AG10803 (cell line): ENCODE measurements at places on chromosomes 11 and 22.

DNA sequence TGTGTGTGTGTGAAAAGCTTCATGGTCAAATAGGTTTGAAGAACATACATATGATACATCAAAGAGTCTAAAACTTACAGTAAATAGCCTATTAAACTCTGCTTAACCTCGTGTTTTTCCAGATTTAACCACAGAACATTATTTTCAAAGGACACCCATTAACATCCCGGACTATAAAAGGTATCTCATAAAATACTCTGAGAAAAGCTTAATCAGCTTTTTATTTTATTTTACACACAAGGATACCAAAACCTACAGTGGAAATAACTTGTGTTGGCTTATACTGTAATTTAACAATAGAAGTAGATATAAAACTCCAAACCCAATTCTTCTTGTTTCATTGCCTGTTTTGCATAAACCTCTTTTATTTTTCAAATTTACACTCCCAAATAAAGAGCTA is 49.8 kb upstream of the CHRNA10 start:
- no peak for DNase-seq

GRCh38 chr11:120029321-120029720 is 108.6 kb downstream of the TRIM29 start:
- no peak for DNase-seq

- no peak for DNase-seq
Observed at GRCh38 chr22:47060718-47061117, 298.3 kb downstream of the TBC1D22A start.

- DNase-seq = no peak
Observed at GRCh38 chr11:62513626-62514025, 33.0 kb downstream of the AHNAK start.

DNA sequence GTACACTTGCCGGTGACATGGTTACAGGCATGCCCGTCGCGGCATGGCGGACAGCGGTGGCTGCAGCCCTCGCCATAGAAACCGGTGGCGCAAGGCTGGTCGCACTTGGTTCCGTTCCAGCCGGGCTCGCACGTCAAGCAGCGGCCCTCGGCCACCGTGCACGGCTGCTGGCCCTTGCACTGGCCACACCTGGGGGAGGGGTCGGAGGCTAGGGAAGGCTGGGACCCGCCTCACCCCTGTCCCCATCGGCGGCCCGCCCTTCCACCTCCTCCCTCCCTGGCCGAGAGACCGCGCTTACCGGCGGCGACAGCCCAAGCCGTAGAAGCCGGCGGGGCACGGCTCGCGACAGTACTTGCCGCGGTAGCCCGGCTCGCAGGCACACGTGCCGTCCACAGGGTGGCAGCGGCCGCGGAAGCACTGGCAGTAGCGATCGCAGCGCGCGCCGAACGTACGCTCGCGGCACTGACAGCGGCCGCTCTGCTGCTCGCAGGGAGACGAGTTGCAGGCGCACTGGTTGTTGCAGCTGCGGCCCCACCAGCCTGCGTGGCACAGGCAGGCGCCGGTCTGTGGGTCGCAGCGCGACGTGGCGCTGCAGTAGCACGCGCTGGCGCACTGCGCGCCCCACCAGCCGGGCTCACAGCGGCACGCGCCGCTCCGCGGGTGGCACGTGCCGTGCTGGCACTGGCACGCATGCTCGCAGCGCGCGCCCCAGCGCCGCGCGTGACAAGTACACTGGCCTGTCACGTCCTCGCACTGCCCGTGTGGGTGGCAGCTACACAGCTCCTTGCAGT is 6.7 kb downstream of the SCARF2 start:
- DNase-seq = peak; percentile 48

- DNase-seq = peak; percentile 28
Observed at GRCh38 chr11:10584071-10584501, 15.6 kb upstream of the LYVE1 start.

DNA sequence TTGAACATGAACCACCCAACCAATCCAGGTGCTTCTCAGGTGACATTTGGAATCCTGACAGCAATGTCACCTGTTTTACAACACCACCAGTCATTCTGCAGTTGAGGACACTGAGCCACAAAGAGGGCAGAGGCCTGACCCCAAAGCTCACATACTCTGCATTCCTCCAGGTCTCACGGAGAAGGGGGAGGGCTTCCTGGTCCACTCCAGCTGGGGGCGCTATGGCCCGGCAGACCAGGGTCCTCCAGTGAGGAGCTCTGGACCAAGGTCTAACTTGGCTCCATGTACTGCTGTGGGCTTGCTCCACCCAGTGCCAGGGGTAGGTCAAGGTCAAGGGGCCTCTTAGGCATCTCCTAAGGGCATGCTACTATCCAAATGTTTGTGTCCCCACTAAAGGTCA is 1.5 kb upstream of the PNPLA3 start:
- DNase-seq = no peak

DNA sequence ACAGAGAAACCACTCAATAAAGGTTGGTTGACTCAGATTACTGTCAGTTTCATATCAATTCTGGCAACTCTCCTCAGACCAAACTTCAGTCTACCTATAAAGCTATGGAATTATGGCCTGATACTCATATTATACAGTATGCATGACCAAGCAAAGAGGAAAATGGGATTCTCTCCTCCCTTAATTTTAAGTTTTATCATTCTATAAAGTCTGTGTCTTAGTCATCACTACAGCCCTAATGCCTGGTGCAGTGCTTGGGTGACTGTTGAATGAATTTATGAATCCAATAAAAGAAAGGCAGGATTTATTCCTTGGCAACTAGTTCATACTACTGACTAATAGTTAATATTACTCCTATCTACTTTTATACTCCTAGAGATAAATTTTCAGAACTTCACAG is 37.6 kb upstream of the GRAMD1B start:
- DNase-seq = no peak

GRCh38 chr11:10809373-10810160 is 841 bp upstream of the EIF4G2 start:
- DNase-seq = peak; percentile 83

- DNase-seq = no peak
Observed at GRCh38 chr22:31138126-31138525, 2.2 kb downstream of the PLA2G3 start.

DNA sequence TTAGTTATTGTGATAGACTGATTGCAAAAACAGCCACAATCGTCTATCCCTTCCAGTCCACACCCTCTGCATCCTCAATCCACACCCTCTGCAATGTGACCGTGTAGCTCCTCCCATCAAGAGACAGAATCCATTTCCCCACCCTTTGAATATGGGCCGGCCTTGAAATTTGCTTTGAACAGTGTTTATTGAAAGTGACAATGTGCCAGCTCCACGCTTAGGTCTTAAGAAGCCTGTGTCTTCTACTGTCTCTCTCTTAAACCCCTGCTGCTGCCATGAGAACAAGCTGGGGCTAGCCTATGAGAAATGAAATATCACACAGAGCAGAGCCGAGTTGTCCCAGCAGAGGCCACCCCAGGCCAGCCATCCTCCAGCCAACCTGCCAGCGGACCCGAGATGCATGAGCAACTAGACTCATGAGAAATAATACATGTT is 22.3 kb upstream of the MICAL2 start:
- DNase-seq = peak; percentile 92

DNA sequence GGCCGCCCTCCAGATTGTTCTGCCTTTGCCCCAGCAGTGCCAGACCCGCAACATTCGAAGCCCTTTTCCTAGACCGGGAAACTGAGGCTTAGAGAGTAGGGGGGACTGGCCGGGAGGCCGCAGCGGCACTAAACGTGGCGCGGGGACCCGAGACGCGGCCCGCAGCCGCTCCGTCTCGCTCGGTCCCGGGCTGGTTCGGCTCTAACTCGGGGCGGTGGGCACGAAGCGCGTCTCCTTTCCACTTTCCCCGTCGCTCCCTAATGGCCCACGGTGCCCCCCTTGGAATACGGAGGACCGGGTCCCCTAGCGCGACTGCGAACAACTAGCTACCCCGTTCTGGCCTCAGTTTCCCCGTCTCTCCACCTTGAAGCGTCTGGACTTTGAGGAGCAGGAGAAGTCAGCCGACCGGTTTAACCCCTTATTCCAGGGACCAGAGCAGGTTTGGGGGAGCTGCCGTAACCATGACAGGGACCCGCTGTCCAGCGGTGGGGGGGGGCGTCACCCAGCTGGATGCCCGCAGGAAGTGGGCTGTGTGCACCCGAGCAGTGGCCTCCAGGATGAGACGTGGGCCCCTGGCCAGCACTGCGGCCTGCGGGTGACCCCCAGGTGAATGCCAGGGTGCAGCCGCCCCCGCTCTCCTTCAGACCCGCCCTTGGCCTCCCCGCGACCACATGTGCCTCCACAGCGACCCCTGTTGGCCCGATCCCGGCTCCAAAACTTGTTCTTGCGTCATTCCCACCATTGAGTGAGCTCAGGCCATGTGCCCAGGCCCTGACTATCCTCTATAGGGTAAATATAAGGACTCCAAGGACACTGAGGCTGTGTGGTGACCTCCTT is 1.1 kb downstream of the CDC42EP1 start:
- DNase-seq = peak; percentile 83

- peak; percentile 78 for DNase-seq
Observed at GRCh38 chr22:41048791-41049717, 43.3 kb upstream of the EP300 start.

GRCh38 chr22:33397381-33397907 is 339.3 kb upstream of the SYN3 start:
- peak; percentile 3 for DNase-seq

- DNase-seq = peak; percentile 54
Observed at GRCh38 chr11:109426442-109427240, 4.7 kb downstream of the C11orf87 start.

GRCh38 chr11:125124618-125124992 is 13.2 kb upstream of the TMEM218 start:
- DNase-seq = no peak

DNA sequence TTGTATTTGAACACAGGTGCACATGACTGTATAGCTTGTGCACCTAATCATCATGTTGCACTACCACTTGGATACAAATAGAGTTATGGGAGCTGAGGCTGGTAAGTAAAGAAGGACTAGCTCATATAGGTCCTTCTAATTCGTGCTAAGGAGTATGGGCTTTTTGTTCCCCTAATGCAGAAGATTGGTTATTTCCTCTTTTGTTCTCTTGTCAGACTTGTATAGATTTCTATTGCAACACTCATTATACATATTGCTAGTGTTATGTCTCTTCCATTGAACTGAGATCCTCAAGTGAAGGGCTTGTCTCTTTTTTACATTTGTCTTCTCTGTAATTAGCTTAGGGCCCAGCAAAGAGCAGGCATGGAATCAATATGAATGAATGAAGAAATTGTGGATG is 54.1 kb upstream of the ARHGAP20 start:
- DNase-seq = no peak

- no peak for DNase-seq
Observed at GRCh38 chr11:113481672-113482071, 6.5 kb upstream of the DRD2 start.

DNA sequence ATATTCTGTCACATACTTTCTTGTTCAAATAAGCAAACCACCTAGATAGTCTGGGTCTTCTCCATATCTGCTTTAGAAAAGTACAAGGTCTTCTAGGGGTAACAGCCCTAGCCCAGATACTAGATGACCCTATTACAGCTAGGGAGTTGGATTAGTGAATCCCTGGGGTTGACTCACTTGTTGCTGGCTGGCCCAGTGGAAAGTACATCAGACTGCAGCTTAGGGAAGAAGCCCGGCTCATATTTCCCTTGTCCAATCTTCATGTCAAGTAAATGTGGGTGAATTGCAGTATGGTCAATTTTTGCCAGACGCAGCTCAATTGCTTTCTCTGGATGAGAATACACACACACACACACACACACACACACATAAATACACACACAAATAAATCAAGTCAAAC is 79.1 kb upstream of the SCUBE2 start:
- peak; percentile 47 for DNase-seq

DNA sequence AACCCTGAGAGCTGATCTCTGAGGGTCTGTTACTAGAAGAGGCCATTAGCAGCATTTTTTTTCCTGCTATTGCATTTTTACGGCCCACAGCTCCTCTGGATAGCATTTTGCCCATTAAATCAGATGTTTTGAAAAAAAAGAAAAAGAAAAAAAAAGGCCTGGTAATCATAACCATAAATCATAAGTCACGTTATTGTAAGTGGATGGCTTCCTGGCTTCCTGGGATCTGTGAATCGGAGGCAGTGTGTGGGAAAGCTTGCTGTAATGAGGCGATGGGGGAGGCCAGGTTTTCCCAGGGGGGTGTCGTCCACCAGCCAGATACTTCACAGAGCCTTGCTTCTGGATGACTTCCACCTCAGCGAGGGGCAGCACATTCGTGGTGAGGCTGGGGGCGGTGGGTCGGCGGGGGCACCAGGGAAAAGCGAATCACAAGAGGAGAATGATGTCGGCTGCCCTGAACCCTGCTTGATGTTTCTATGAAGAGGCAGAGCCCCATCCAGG is 106.5 kb upstream of the SYT13 start:
- peak; percentile 20 for DNase-seq

DNA sequence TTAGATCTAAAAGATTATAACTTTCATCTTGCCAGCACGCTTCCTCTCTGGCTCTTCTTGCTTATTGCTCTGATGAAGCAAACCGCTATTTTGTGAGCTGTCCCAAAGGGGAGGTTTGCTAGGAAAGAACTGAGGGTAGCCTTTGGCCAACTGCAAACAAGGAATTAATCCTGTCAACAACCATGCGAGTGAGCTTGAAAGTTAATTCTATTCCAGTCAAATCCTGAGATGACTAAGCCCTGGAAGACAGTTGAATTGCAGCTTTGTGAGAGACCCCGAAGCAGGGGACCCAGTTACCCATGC is 10.3 kb upstream of the RNF141 start:
- DNase-seq = no peak

- DNase-seq = peak; percentile 29
Observed at GRCh38 chr22:28381429-28382167, 298.0 kb downstream of the TTC28 start.

DNA sequence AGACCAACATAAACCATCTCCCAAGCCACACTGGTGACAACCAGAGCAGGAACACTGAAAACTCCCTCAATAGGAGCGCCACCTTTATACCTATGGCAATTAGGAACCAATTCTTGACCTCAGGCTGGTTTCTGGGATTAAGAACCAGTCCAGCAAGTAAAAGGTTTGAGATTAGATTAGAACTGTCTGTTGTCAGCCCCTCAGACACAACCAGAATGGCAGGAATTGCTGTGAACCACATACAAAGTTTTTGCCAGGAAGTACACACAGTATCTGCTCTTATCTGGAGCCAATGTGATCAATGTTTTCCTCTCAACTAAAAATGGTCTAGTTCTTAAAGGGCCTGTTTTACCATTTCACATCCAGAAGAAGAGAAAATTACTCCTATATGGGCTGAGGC is 55.2 kb downstream of the RBFOX2 start:
- DNase-seq = no peak

- DNase-seq = peak; percentile 98
Observed at GRCh38 chr11:35111161-35112055, 27.6 kb upstream of the CD44 start.

GRCh38 chr11:62786318-62787004 is 741 bp upstream of the TMEM179B start:
- DNase-seq = peak; percentile 77

DNA sequence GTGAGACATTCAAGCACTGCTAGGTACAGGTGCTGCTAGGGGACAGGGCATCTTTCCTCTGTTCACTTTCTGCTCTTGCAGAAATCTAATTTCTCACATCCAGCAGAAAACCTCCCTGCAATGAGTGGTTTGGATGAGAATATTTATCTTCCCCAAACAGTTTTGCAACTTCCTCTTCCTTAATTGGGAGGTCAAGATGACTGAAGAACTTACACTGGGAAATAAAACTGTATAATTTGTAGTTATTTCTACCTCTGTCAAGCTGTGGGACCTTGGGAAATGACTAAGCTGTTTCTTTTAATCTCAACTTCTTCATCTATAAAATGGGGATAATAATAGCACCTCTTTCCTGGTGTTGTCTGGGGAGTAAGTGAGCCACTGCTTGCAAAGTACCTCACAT is 69.8 kb downstream of the PRR5L start:
- peak; percentile 60 for DNase-seq
